Tibial artery (tissue), 4 donors: ENCODE measurements at places on chromosomes 1 and 21.

DNA sequence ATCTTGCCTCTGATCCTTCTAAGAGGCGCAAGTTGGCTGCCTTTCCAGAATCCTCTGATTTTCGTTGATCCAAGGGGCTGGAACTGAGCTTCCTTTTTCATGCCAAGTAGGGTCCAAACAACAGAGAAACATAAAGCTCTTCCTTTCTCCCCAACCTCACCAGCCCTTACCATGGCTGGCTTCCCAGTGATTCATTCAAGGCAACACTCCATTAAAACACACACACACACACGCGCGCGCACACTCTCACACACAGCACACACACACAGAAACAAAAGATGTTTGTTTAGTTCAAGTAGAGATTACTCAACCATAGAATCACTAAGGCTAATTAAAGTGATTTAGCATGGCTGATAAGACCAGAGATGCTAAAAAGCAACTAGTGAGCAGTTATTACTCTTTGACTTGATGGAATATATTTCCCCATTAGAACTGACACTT is 13.0 kb upstream of the GUCA2A start:
- DNase-seq: no peak

GRCh38 chr1:58570817-58571216 is 6.2 kb downstream of the TACSTD2 start:
- DNase-seq: no peak

GRCh38 chr1:216425577-216425976 is 2.3 kb upstream of the USH2A start:
- no peak for DNase-seq

- DNase-seq: no peak
Measured at GRCh38 chr1:32863218-32863880, 7.4 kb downstream of the FNDC5 start.

GRCh38 chr1:212935387-212935981 is 14.9 kb upstream of the VASH2 start:
- no peak for DNase-seq

GRCh38 chr1:102884238-102884637 is 224.1 kb downstream of the COL11A1 start:
- no peak for DNase-seq

DNA sequence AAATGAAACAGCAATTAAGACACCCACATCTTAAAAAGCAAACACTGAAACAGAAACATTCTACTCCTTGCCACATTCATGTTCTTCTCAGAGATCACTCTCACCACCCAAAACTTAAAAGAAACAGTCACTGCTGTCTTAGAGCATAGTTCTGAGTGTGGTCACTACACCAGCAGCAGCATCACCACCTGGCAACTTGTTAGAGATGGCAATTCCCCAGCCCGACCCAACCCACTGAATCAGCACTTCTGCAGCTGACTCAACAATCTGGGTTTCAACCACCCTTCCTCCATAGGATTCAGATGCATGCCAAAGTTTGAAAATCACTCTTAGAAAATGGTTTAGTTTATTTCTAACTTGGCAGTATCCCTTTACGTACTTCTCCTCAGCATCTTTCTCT is 126.1 kb downstream of the CDC42BPA start:
- DNase-seq: peak; percentile 33

DNA sequence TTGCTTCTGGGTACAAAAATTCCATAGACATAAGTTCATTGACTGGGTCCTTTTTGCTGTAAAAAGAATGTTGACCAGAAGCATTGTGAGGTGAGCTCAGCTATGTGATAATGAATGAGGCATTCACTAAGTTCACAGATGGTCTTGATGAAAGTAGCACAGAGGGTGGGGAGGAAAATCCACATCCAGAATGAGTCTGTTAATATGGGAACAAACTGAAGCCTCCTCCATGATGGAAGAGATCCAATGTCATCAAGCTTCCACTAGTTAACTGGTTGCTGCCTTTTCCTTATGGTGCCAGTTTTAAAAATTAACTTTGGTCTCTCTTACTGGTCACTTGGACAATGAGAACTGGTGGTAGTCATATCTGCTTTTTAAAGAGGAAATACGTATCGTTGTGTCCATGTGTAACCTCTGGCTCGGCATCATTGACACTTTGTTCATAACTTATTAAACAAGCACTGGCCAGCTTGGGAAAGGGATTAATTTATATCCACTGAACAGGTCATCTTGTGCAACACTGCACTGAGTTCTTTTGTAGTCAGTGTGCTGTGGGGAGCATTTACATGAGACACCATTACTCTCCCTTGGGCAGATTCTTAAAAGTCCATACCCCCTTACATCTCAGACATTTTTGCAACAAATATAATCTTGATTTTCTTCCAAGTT is 88.6 kb downstream of the ADAMTS1 start:
- no peak for DNase-seq

GRCh38 chr1:164498792-164499191 is 60.2 kb upstream of the PBX1 start:
- no peak for DNase-seq

GRCh38 chr1:207455183-207455754 is 1.1 kb downstream of the CR2 start:
- no peak for DNase-seq

DNA sequence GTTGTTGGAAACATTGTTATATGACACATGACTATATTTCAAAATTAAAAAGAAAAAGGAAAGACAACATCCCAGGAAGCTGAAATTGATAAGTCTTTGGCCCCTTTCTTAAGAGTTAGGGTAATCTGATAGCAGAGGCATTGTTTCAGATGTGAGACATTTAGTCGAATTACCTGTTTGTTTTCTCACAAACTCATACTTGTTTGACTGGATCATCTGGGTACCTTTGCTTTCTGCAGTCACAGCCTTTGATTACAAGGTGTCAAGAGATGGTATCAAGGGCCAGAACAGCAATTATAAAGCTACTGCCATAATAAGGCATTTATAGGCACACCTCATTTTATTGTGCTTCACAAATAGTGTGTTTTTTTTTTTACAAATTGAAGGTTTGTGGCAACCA is 136.3 kb downstream of the DUSP10 start:
- no peak for DNase-seq
